Thymus (tissue), 14 donors: ENCODE measurements at places on chromosomes 13 and 19. TPM values are rescaled to one million over a fixed set of nuclear protein-coding genes. Genes with fewer than 3 reads are reported as not detected.

DNA sequence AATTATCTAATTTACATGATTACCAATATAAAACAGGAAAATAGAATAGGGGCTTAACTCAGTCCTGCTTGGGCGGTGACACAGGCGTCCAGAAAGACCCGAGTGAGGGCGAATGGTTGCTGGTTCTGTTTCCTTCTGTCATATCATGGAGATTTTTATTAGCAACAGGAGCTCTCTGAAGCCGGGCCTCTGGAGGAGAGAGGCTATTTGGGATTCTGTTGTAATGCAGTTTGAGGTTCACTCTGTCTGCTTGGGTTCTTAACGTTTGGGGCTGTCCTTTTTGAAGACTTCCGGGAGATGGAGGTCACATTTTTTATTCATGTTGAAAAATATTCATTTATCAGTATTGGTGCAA lies 115.7 kb upstream of the ZNF536 start:
- no peak overlapping the region for H3K27ac ChIP-seq
- H3K36me3 ChIP-seq, result no peaks in the 10 kb centered on the region
- peaks cover 29% of the 10 kb centered on the region for H3K27me3 ChIP-seq
- H3K4me3 ChIP-seq, result no peak overlapping the region
- no peak for DNase-seq

Gene ZNF560
- polyA plus RNA-seq, result 0.21 TPM

Gene C19orf33
- polyA plus RNA-seq, result 93.6 TPM

Gene ZNF534
- polyA plus RNA-seq, result 0.82 TPM

DNA sequence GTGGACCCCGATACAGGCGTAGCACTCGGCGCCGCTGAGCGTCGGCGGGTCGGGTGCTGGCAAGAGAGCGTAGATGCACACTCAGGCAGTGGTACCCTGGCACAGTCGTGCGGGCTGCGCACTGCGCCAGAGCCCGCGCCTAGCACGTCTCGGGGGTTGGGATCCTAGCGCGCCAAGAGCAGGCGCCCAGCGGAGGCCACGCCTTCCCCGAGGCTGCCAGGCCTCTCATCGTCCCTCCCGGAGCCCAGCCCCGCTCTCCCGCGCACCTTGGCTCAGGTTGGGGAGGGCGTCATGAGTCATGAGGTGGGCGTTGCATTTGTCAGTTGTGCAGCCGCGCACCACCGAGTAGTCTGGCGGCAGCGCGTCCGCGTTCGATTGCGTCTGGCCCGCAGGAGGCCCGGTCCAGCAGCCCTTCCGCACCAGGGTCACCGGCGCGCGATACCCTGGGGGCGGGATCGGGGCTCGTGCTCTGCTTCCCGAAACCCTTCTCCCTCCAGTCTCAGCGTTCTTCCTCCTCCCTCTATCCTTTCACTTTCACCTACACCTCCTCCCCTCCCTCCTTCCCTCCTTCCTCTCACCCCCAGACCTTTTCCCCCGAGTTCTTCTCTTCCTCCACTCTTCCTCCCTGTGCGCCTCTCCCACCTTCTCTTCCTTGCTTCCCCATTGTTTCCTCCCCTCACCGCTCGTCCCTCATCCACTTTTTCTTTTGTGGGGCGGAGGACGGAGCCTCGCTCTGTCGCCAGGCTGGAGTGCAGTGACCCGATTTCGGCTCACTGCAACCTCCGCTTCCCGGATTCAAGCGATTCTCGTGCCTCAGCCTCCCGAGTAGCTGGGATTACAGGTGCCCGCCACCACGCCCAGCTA lies 3.5 kb downstream of the LYPD5 start:
- peaks cover 3% of the 10 kb centered on the region for H3K4me1 ChIP-seq
- peak overlapping the region; percentile 42 for H3K4me3 ChIP-seq
- DNase-seq, result no peak
- H3K27me3 ChIP-seq, result peaks cover 37% of the 10 kb centered on the region
- H3K36me3 ChIP-seq, result no peaks in the 10 kb centered on the region
- H3K27ac ChIP-seq, result no peak overlapping the region

DNA sequence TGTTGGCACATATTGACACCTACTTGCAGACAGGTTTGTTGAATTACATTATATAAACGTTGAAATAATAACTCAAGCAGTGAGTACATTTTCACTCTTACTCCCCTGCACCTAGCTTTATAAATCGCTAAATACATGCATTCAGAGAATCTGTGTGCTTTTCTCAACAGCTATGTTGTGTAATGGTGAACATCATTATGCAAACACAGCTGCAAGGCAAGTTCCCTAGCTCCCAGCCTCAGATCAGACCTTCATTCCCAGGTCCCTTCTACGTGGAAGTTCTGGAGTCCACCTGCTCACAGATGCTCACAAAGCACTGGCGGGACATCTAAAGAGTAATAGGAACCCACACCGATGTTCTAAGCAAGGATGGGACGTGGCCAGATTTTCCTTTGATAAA lies 86.8 kb upstream of the PEG3 start:
- H3K27ac ChIP-seq, result no peak overlapping the region
- no peak overlapping the region for H3K4me3 ChIP-seq
- no peaks in the 10 kb centered on the region for H3K27me3 ChIP-seq
- no peaks in the 10 kb centered on the region for H3K36me3 ChIP-seq
- no peak for DNase-seq
- no peaks in the 10 kb centered on the region for H3K4me1 ChIP-seq

Gene LGALS14
- polyA plus RNA-seq, result 2.0 TPM

GRCh38 chr19:1987197-1988187 lies 28.0 kb downstream of the BTBD2 start:
- no peaks in the 10 kb centered on the region for H3K27me3 ChIP-seq
- H3K4me3 ChIP-seq, result no peak overlapping the region
- no peak overlapping the region for H3K27ac ChIP-seq
- no peaks in the 10 kb centered on the region for H3K4me1 ChIP-seq
- DNase-seq, result no peak

Gene ZNF836
- 13.3 TPM for polyA plus RNA-seq

- no peaks in the 10 kb centered on the region for H3K36me3 ChIP-seq
- H3K27ac ChIP-seq, result no peak overlapping the region
- no peak overlapping the region for H3K4me3 ChIP-seq
- H3K27me3 ChIP-seq, result no peaks in the 10 kb centered on the region
- H3K4me1 ChIP-seq, result no peaks in the 10 kb centered on the region
Observed at GRCh38 chr13:65530688-65531087, 1699.4 kb downstream of the PCDH9 start.

Gene RPL18
- polyA plus RNA-seq, result 2,606 TPM

Gene SHANK1
- polyA plus RNA-seq, result 0.39 TPM

DNA sequence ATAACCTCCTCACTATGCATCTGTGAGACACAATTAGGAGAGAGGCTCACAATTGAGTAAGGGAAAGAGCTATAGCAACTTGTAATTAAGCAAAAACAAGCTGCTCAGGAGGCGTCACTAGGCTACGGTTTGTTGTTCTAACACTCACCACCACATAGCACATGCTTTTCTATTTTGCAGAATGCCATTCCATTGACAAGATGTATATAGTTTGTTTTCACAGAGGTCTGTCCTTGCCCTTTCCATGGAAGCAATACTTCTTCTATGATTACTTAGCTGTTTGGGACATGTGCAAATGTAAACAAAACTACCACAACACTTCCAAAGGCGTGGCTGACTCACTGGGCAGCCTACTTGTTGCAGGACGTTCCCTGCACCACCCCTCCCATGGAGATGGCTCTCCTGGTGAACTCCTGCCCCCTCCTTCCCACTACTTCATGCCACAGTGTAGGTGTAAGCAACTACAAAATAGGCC lies 33.9 kb upstream of the FAM216B start:
- H3K27ac ChIP-seq, result no peak overlapping the region
- no peaks in the 10 kb centered on the region for H3K4me1 ChIP-seq
- no peaks in the 10 kb centered on the region for H3K36me3 ChIP-seq
- no peak for DNase-seq

DNA sequence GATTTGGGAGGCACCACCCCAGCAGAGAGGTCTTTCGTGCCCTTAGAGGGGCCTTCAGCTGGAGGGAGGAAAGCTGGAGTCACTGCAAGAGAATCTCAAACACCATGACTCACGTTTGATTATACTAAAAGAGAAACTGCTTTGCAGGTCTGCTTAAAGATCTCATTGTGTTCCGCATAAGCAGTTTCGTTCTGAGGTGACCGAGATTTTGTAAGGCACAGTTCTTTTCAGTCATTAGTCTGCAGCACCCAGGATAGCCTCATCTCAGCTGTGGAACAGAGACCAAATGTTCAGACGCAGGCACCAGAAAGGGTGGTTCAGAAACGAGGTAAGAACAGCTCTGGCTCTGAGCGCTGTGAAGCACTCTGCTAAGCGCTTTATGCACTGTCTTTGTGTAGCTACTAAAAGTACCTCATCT lies 71.2 kb upstream of the GTF3A start:
- H3K27ac ChIP-seq, result no peak overlapping the region
- H3K4me1 ChIP-seq, result no peaks in the 10 kb centered on the region
- H3K36me3 ChIP-seq, result no peaks in the 10 kb centered on the region
- no peak overlapping the region for H3K4me3 ChIP-seq
- DNase-seq, result no peak
- H3K27me3 ChIP-seq, result no peaks in the 10 kb centered on the region

DNA sequence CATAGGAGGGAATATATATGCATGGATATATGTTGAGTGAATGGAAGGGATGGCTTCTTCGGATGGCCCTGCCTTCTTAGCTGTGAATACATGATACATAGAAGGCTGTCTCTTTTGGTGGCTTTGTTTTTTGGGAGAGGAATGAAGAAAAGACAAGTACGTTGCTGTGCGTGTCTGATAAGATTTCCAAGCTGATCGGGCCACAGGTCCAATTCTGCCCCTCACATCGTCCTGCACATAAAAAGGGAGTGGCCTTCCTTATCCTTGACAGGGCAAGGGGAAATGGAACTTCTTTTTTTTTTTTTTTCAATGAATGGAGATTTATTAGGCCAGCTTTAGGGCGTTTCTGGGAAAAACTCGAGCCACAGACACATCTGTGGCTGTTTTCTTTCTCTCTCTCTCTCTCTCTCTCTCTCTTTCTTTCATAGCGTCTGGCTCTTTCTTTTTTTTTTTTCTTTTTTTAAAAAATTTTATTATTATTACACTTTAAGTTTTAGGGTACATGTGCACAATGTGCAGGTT lies 103.8 kb upstream of the SPATA13 start:
- no peak overlapping the region for H3K27ac ChIP-seq
- H3K27me3 ChIP-seq, result no peaks in the 10 kb centered on the region
- H3K4me3 ChIP-seq, result no peak overlapping the region
- no peaks in the 10 kb centered on the region for H3K36me3 ChIP-seq

Gene SPART
- 35.8 TPM for polyA plus RNA-seq

DNA sequence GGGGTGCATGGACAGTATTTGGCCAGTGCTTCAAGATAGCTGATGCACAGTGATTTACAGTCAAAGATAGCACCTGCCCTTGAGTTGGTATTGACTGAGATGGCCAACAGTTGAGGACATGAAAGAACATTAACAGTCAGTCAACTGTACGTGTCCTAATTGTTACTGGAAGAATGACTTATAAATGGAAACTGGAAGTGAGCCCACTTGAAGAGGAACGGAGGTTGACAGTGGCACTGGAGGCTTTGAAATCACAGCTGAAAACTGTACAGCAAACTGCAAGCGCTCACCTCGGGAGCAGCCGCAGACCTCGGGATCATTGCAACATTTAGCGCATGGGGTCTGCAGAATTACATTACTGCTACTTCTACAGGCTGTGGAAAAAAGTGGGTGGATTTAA lies 77.1 kb downstream of the GGACT start:
- no peaks in the 10 kb centered on the region for H3K4me1 ChIP-seq
- H3K36me3 ChIP-seq, result no peaks in the 10 kb centered on the region
- no peak overlapping the region for H3K4me3 ChIP-seq
- no peaks in the 10 kb centered on the region for H3K27me3 ChIP-seq

- H3K36me3 ChIP-seq, result peaks cover under 1% of the 10 kb centered on the region
- H3K27me3 ChIP-seq, result no peaks in the 10 kb centered on the region
- no peak overlapping the region for H3K27ac ChIP-seq
- no peak for DNase-seq
Observed at GRCh38 chr13:73989244-73989843, 144.9 kb downstream of the KLF12 start.

DNA sequence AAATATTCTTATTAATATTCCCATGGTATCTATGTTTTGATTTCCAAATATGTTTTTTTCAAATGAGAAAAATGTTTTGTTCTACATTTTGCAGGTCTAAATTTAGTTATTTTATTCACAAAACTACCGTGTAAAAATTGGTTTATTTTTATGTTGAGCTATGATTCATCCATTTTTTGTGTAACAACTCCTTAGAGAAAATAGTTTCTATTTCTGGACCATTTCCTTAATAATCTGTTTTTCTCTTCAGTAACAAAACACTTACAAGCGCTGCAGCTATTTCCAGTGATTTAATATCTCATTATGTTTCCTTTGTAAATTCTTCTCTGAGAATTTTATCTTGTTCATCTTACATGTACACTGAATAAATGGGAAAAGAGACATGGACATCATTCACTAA lies 550.7 kb upstream of the SLITRK5 start:
- H3K27ac ChIP-seq, result no peak overlapping the region
- no peaks in the 10 kb centered on the region for H3K36me3 ChIP-seq
- no peaks in the 10 kb centered on the region for H3K27me3 ChIP-seq
- no peak overlapping the region for H3K4me3 ChIP-seq
- DNase-seq, result no peak
- H3K4me1 ChIP-seq, result no peaks in the 10 kb centered on the region
